ENCODE measurements at places on chromosomes 5 and 9.

GRCh38 chr9:105246656-105247173 is 2.3 kb downstream of the SLC44A1 start:
- no peak for DNase-seq

DNA sequence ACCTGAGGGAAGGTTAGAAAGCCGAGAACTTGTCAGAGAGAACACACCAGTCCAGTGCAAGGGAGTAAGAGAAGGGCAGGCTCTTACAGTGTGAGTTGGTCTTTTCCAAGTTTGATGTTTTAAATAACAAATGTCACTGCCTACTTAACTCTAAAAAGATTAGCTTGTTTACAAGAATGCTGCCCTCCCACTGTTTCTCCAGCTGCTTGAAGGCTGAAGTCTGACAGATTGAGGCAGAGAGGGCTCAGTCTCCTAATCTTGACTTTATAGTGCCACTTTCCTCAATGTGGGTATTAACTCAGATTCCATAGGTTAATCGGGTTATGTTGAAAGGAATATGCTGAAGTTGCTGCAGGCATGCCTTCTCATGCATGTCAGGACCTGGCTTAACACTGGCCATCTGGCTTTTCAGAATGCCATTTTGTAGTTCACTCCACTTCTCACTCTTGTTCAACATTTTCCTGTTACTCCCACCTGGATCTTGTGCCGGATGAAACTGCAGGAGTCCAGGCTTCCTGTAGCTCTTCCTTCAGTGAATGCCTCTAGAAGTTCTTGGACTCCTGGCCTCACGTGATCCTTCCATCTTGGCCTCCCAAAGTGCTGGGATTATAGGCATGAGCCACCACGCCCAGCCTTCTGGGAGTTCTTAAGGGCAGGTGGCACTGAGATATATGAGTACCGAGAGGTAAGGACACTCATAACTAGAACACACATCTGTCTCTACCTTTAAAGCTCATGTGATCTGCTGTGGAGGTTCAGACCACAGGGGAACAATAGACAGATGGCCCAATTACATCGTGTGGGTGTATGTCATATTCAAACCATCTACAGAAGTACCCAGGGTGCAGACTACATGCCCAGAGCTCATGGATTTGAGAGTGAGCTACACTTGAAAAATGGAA is 249.7 kb downstream of the ARHGAP26 start:
- no peak for DNase-seq

DNA sequence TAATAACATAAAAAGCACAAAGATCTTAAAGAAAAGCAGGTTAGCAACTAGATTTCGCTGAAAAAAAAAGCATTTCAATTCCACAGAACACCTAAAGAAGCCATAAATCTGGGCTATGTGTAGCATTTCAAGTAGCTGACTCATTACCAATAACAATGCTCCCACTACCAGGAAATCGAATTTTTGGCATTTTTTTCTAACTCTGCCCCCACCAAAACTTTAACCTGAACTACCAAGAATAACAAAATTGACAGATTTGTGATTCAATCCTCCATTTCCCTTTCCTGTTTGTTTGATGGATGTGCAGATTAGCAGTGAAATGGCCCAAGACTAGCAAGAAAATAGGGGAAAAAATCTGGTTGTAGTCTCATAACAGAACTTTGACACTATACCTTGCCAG is 180.2 kb downstream of the RASEF start:
- DNase-seq, result no peak

DNA sequence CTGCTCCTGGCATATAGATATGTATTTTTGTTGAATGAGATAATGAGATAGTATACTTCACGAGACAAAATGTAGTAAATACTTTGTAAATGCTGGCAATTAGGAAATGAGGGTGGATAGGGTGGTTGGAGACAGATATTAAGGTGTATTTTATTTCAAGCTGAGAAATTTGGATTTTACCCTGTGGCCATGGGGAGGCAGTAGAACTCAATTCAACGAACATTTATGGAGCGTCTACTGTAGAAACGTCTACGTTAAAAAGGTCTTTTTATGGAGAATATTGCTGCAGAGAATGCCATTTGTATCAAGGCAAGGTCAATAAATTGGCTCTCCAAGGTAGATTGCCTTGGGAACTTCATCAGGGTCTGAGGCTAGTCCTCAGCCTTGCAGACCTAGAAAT is 21.5 kb upstream of the RALGPS1 start:
- DNase-seq, result no peak

DNA sequence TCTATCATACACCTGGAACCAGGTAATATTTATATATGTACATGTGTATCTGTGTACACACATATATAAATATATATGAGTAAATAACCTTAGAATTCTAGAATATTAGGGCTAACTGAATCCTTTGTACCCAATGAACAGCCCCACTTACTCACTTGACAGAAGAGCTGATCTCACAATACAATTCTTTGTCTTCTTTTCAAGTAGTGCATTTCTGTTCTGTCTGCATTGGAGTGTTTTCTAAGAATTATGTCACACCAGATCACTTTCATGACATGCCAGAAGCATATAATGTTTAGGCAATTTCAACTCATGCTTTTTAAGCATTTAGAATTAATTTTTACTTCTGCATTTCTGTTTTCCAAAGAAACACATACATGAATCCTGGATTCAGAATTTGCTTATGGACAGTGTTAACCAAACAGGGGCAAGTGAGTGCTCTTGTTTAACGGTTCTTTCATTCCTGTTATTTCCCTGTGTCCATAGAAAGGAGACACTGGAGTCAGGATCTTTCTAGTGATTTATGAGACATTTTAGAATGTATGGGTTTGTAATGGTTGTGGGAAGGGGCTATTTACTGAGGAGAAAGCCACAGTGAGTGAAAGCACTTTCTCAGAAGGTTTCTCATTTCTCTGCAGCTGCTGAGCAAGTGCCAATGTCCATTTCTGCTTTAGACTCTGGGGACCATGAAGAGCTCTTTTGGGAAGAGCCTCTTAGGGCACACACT is 123.2 kb downstream of the RMI1 start:
- DNase-seq, result no peak

- DNase-seq, result no peak
Measured at GRCh38 chr9:95901506-95901905, 26.0 kb downstream of the ERCC6L2 start.

DNA sequence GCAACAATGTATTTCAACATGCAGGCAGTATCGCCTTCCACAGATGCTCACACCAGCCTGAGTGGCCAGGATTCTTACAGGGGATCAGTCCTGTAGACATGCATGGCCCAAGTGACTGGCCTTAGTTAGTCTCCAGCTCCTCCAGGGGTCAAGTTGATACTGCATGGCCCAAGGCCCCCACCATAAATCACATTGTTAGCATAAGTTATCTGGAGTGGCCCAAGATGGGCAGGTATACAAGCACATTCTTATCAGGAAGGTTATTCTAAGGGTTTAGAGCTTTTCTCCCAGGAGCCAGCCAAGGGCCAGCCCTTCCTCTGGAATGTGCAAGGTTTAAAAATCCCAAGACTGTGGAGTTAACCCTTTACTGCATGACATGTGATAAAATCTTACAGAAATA is 230.9 kb upstream of the NFIL3 start:
- no peak for DNase-seq

- DNase-seq, result no peak
Measured at GRCh38 chr5:110738503-110738811, 350 bp upstream of the SLC25A46 start.

DNA sequence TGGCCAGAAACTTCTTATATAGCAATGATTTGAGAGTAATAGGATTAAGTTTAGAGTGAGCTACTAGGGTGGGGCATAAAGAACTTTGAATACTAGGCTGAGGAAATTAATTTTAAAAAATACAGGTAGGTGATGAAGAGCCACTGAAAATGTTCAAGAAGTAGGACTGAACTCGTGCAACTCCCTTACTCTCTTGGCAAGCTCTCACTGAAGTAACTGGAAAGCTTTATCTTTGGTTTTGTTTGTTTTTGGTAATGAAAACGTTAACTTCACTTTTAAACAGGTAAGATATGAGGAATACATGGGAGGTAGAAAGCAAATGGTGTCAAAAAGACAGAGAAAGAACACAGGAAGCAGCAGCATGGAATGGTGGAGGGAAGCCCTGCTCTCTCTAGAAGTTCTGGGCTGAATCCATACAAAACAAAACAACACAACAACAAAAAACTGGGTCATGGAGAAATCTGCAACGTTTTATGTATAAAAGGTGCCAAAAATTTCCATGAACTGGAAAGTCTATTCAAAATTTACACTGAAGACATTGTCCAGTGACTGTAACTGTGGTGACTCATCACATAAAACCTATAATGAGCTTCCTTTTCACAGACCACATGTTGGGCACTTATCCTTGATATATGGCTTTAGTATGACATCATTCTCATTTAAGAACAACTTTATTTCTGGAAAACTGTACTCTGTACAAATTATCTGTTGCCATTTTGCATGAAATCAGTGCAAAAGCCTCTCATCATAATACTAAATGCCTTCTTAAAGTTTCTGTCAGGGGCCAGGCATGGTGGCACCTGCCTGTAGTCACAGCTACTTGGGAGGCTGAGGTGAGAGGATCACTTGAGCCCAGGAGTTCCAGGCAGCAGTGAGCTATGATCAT is 91.2 kb upstream of the CHD1 start:
- DNase-seq, result no peak

GRCh38 chr5:35436400-35437057 is 181.1 kb upstream of the SPEF2 start:
- no peak for DNase-seq

DNA sequence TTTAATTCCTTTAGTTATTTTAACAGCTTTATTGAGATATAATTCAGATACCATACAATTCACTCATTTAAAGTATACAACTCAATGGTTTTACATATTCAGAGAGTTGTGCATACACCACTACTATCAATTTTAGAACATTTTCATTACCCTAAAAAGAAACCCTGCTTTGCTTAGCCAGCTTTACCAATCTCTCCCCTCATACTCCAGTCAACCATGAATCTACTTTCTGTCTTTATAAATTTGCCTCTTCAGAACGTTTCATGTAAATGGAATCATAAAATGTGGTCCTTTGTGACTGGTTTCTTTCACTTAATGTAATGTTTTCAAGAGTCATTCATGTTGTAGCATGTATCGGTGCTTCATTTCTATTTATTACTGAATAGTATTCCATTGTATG is 24.9 kb downstream of the NIM1K start:
- no peak for DNase-seq

GRCh38 chr5:56155992-56156584 is 77.0 kb downstream of the ANKRD55 start:
- peak; percentile 55 for DNase-seq

DNA sequence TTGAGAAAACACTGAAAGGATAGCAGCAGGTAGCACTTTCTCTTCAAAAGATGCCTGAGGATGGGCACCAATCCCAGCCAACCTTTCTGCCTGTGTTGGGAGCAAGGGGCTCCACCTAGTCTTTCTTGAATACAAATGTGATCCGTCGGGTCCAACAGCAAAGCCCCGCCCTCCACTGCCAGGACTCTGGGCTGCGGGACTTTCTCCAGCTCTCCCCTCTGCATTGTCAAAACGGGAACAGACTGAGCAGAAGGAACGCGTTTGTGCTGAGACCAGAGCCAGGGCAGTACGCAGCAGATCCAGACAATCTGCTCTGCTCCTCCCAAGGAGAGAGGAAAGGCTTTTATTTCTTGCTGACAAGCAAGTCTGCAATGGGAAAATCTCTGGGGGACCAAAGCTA is 139.7 kb downstream of the SEC61B start:
- DNase-seq, result no peak

- DNase-seq, result no peak
Measured at GRCh38 chr9:68896486-68896885, 117.4 kb downstream of the PRKACG start.

- DNase-seq, result no peak
Measured at GRCh38 chr5:177608243-177609075, 8.5 kb downstream of the B4GALT7 start.

- peak; percentile 25 for DNase-seq
Measured at GRCh38 chr9:107425101-107426025, 64.2 kb downstream of the KLF4 start.

DNA sequence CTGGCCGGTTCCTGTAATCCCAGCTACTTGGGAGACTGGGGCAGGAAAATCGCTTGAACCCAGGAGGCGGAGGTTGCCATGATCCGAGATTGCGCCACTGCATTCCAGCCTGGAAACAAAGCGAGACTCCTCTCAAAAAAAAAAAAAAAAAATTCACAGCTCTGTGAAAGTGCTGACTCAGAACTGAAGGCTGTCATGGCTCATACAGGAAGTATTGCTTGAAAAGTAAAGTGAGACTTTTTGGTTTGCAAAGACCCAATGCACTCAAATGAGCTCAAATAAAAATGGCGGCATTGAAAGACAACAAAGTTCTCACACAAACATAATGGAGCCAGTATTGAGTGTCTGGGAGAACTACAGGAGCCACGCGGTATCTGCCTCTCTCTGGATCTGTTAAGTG is 202.1 kb downstream of the FBXL7 start:
- no peak for DNase-seq

GRCh38 chr5:73286896-73287295 is 113.9 kb downstream of the TMEM174 start:
- no peak for DNase-seq

GRCh38 chr5:161212123-161212712 is 334.3 kb downstream of the GABRB2 start:
- DNase-seq, result no peak

- DNase-seq, result peak; percentile 55
Measured at GRCh38 chr5:157109744-157110143, 900 bp upstream of the HAVCR2 start.

- no peak for DNase-seq
Measured at GRCh38 chr5:101783241-101784013, 512.7 kb downstream of the SLCO4C1 start.

GRCh38 chr9:71839668-71840067 is 71.3 kb downstream of the ABHD17B start:
- DNase-seq, result no peak

- no peak for DNase-seq
Measured at GRCh38 chr9:129867136-129868022, 32.1 kb downstream of the USP20 start.

DNA sequence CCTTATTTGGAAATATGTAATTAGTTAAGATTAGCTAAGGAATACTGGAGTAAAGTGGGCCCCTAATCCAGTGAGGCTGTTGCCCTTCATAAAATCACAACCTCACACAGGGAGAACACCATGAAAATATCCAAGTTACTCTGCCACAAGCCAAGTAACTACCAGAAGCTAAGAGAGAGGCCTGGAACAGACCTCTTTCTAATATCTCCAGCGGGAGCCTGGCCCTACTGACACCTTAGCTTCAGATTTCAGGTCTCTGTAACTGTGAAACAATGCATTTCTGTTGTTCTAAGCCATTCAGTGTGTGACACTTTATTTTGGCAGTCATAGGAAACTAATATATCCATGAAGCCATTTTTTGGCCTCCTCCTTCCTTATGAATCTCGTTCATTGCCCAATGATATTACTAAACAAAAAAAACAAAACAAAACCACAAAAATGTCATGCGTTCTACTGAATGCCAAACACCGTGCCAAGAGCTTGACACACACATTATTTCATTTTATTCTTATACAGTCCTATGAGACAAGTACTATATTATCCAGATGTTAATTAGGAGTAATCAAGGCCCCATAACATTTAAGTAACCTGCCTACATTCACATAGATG is 699.0 kb downstream of the MAT2B start:
- no peak for DNase-seq

DNA sequence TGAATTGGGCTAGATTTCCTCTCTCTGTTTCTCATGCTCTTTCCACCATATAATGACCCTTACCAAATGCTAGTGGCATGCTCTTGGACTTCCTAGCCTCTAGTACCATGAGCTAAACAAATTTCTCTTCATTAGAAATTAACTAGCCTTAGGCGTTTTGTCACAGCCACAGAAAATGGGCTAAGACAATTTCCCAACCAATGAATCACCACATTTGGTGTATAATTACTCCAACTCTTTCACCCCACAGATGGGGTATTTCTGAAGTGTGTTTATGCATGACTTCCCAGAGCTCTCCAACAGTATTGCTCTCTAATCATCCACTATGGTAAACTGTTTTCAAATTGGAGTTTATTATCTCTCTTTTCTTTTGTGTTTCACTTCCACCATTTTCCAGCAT is 1041.1 kb upstream of the COX7C start:
- DNase-seq, result no peak
